Activated CD4-positive, alpha-beta memory T cell treated with anti-CD3 and anti-CD28 coated beads for 36 hours (primary cell): ENCODE measurements at places on chromosomes 6 and 20. TPM values are rescaled to one million over a fixed set of nuclear protein-coding genes. Genes with fewer than 3 reads are reported as not detected.

- no peak overlapping the region for H3K27ac ChIP-seq
- no peak for DNase-seq
- H3K4me1 ChIP-seq = no peaks in the 10 kb centered on the region
- no peaks in the 10 kb centered on the region for H3K27me3 ChIP-seq
- no peaks in the 10 kb centered on the region for H3K36me3 ChIP-seq
Measured at GRCh38 chr6:66900133-66901083, 1193.4 kb upstream of the EYS start.

DNA sequence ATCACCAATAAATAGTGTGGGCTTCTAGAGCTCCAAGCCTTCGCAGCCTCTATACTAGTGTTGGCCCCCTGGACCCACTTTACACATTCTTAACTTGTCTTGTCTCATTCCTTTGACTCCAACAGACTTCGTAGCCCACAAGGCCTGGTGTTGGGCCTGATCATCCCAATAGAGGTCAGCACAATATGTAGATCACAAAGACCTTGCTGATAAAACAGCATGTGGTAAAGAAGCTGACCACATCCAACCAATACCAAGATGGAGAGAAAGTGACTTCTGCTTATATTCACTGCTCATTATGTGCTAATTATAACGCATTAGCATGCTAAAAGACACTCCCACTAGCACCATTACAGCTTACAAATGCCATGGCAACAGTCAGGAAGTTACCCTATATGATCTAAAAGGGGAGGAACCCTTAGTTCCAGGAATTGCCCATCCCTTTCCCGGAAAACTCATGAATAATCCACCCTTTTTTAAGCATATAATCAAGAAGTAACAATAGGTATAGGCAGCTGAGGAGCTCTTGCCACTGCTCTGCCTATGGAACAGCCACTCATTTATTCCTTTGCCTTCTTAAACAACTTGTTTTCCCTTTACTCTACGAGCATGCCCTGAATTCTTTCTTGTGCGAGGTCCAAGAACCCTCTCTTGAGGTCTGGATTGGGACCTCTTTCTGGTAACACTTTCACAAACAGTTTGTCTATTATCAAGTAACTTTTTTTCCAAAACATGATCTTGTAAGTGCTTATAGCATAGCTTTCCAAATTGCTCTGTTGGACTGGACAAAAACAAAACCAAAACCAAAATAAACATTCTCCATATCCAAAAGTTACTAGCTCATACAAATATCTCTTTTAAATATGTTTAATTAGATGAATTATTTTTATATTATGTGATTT lies 54.6 kb upstream of the ECHDC1 start:
- H3K4me1 ChIP-seq = peaks cover 5% of the 10 kb centered on the region
- no peak overlapping the region for H3K4me3 ChIP-seq
- no peak overlapping the region for H3K27ac ChIP-seq
- H3K27me3 ChIP-seq = no peaks in the 10 kb centered on the region
- H3K36me3 ChIP-seq = no peaks in the 10 kb centered on the region

- H3K36me3 ChIP-seq = no peaks in the 10 kb centered on the region
- H3K27me3 ChIP-seq = peaks cover 2% of the 10 kb centered on the region
- H3K27ac ChIP-seq = no peak overlapping the region
- no peak overlapping the region for H3K4me3 ChIP-seq
Measured at GRCh38 chr6:3784423-3784822, 32.9 kb upstream of the PXDC1 start.

DNA sequence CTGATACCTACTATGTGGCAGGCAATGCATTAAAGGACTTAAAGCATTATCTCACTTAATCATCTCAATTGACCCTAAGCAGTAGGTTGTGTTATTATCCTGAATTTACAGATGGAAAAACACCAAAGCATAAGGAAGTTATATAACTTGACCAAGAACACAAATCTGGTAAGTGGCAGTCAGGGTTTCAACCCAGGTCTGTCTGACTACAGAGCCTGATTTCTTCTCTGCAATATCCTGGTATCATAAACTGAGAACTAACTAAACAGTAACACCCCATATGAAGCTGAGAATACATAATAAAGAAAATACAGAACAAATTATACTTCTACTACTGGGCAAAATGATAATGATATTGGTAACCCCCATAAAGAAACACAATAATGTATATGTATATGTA lies 13.8 kb upstream of the DST start:
- no peak overlapping the region for H3K27ac ChIP-seq
- no peaks in the 10 kb centered on the region for H3K27me3 ChIP-seq

DNA sequence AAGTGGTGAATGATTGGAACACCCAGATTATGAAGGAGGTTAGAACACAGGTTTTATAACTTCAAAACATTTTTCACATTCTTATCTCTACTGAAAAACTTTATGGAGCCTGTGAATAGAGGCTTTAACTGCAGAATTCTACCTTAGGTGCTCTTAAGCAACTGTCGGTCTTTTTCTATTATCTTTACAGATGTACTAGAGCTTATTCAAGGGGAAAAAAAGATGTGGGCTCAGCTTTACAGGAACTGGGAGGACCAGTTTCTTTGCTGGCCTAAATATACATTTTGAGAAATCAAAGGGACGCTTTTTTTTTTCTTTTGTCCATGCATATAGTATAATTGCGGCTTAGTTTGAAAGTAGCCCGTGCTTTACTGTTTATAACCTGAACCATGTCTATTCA lies 58.9 kb downstream of the UST start:
- no peak overlapping the region for H3K27ac ChIP-seq
- peaks cover 16% of the 10 kb centered on the region for H3K4me1 ChIP-seq
- no peaks in the 10 kb centered on the region for H3K36me3 ChIP-seq

DNA sequence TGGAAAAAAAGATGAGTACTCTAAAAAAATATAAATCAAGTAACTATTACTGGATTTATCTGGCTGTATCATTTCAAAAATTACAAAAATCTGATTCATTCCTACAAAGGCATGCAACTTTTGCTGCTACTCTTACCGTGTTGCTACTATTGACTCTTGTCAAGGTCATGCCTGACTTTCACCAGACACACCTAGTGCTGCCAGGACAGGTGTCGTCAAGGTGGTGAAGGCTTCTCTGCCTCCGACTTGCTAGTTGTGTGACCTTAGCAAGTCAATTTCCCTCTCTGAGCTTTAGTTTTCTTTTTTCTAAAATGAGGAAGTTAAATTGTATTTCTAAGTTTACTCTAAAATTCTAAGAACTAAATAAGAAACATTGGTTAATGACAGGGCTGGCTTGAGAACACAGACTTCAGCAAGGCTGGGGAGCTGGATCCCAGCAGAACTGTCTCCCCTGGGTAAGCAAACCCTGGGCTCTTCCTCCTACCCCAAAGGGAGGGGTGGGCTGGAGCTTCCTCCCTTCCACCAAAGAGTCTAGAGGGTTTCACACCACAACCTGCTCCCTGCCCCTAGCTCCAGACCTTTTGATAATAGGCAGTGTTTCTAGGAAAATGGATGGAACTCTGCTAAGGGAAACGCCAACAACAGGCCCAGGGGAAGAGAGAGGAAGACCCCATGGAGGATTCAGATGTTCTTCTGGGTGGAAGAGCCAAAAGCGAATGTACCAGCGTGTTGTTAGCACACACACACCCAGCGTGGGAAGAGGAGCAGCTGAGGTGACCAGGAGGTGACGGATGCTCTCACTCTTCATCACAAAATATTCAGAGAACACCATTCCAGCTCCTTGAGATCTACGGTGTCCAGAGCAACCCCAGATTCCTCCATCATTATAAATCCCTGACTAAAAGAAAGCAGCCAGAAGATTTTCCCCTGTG lies 47.9 kb upstream of the CITED2 start:
- no peak for DNase-seq
- H3K4me1 ChIP-seq = no peaks in the 10 kb centered on the region
- H3K36me3 ChIP-seq = no peaks in the 10 kb centered on the region
- H3K27me3 ChIP-seq = peaks cover 12% of the 10 kb centered on the region
- H3K4me3 ChIP-seq = no peak overlapping the region

DNA sequence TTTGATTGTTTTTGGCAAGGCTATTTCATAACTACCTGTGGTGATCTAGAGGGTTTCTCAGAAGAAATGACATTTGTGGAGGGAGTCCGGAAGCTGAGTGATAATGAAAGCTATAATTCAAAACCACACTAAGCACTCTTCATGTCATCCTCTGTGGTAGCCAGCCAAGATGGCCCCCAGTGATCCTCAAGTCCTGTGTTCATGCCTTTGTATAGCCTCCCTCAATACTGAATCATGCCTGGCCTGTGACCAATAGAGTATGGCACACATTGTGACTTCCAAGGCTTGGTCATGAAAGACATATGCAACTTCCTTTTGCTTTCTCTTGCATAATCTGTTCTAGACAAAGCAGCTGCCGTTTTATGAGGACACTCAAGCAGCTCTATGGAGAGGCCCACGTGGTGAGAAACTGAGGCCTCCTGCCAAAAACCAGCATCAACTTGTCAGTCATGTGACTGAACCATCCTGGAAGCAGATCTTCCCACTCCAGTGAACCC lies 12.8 kb upstream of the DNAAF9 start:
- peaks cover 9% of the 10 kb centered on the region for H3K4me1 ChIP-seq
- DNase-seq = peak; percentile 83
- peaks cover 2% of the 10 kb centered on the region for H3K36me3 ChIP-seq
- no peaks in the 10 kb centered on the region for H3K27me3 ChIP-seq

- DNase-seq = no peak
- no peaks in the 10 kb centered on the region for H3K4me1 ChIP-seq
- no peaks in the 10 kb centered on the region for H3K36me3 ChIP-seq
- peaks cover 2% of the 10 kb centered on the region for H3K27me3 ChIP-seq
- H3K27ac ChIP-seq = no peak overlapping the region
Measured at GRCh38 chr6:113894712-113895674, 37.8 kb downstream of the MARCKS start.

DNA sequence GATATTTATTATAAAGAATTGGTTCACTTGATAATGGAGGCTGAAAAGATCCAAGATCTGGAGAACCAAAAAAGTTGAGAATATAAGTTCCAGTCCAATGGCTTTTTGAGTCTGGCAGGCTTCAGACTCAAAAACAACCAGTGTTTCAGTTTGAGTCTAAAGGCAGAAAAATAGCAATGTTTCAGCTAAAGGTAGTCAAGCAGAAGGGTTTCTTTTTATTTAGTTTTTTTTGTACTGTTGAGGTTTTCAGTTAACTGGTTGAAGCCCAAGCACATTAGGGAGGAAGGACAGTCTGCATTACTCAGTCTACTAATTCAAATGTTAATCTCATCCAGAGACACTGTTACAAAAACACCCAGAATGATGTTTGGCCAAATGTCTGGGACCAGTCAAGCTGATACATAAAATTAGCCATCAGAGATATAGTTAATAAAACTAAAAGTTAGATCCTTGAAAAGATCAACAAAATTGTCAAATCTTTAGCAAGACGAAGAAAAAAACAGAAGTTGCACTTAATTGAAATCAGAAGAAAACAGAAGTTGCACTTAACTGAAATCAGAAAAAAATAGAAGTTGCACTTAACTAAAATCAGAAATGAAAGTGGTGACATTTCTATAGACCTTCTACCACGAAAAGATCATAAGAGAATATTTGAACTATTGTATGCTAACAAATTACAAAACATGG lies 980.3 kb upstream of the FLRT3 start:
- no peak overlapping the region for H3K4me3 ChIP-seq
- no peaks in the 10 kb centered on the region for H3K36me3 ChIP-seq
- H3K27ac ChIP-seq = no peak overlapping the region
- H3K27me3 ChIP-seq = no peaks in the 10 kb centered on the region

DNA sequence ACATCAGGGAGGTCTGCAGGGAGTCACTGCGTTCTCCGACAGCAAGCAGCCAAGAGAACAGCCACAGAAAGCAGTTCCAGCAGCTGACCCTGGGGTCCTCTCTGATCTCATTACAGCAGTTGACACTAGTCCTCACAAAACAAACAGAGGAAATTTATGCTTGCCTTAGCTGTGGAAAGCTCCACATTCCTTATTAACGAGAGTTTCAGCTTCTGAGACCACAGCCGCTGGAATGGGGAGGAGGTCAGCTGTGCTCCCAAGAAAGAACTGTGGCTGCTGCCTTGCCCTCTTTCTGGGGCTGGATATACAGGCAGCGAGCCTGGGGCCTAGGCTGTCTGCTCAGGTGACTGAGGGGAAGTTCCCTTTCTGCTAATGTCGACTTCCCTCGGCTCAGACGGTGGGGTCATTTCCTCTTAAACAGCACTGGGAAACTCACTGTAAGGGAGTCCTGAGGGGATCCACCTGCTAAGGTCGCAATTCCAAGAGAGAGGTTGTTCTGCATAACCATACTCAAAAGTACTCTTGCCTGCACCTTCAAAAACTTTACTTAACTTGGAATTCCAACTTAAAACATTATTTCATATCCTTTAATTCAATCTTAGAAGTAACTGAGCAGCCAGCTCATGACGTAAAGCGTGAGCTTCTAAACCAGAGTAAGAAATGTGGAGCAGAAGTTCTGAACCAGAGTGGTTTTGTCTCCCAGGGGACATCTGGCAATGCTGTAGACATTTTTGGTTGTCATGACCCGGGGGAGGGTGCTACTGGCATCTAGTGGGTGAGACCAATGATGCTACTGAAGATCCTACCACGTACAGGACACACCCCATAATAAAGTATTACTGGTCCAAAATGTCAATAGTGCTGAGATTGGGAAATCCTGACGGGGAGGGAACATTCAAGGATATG lies 80.3 kb downstream of the BACH2 start:
- H3K4me1 ChIP-seq = peaks cover 27% of the 10 kb centered on the region
- H3K27me3 ChIP-seq = no peaks in the 10 kb centered on the region
- peak; percentile 39 for DNase-seq
- H3K4me3 ChIP-seq = no peak overlapping the region

DNA sequence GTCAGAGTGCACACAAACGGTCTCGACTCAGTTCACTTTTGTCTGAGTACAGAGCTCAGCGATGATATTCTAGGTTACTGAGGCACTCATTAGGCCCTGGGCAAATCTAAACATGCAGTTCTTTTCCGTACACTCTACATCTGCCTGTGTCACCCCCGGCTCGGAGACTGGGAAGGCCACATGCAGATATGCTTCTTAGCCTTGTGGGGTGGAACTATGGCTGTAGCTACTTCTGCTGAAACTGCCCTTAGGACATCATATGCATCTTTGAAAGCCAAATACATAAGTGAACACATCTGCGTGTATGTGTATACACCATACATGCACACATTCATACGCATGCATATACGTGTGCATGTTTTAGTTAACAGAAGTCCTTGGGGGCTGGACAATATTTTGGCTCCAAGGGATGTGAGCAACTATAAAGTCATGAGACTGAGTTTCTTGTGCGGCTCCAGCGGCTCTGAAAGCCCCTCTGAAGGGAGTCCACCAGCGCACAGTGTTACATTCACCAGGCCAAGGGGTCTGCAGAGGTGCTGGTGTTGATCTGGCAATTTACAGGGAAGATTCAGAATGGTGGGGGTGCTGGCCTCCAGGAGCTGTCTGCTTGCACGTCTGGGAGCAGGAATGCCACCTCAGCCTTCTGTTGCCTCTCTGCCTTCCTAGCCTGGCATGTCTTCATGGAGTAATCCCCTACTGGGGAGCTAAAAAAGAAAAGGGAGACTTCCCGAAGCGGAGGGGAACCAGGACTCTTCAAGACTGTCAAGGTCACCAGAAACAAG lies 31.6 kb downstream of the PSMG4 start:
- DNase-seq = no peak
- no peaks in the 10 kb centered on the region for H3K4me1 ChIP-seq
- H3K27ac ChIP-seq = no peak overlapping the region
- no peak overlapping the region for H3K4me3 ChIP-seq
- H3K27me3 ChIP-seq = no peaks in the 10 kb centered on the region

The MRAP2 gene
- not detected for total RNA-seq

The HLA-DRB5 gene
- 0.48 TPM for total RNA-seq
